ENCODE measurements at places on chromosomes 1 and 21.

DNA sequence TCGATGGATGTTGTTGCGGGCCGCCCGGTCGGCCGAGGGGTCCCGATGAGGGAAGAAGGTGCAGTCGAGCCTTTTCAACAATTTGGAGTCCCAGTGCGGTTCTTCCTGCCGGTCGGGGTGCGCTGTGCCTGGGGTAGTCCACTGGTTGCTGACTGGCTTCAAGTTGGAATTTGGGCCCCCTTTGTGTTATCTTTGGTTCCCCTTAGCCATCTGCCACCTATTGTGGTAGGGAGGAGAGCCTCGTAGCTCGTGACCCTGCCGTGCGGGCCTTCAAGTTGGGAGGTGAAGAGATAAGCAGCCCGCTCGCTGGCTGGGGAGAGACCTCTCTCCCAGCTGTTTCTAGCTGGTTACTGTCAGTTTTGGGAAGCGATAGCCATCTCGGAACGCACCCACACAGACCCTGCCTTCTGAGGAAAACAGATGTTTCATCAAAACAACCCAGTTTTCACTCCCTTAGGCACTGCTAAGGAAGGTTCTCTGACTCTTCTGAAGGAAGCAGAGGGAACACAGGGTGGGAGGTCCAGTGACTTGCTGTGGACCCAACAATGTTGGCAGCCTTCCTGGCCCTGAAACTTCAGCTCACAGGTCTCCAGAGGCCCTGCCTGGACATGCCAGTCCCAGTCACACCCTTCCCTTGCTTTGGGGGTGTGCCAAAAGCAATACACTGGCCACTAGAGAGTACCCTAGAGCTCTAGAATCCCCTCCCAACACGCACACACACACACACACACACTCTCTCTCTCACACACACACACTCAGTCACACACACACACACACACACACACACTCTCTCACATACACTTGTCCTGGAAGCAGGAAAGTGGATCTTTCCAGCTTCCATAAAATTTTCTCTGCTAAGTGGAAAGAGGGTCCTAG is 1.0 kb downstream of the BTG2 start:
- peak; percentile 48 for DNase-seq

DNA sequence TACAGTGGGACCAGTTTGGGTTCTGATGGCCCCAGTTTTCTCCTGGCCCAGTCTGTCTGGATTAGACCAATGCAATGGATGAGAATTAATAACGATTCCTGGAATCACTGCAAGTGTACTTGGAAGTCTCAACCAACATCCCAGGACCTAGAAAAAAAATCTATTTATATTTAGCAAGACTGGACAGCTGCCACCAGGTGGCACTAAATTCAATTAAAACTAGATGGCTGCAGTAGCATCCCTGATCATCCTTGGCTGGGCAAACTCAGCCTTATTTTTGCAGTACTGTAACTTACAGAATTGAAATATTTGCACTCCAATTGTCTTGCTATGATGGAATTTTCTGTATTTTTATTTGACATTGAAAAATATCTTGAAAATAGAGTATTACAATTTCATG is 165.7 kb downstream of the NCAM2 start:
- DNase-seq = peak; percentile 65

DNA sequence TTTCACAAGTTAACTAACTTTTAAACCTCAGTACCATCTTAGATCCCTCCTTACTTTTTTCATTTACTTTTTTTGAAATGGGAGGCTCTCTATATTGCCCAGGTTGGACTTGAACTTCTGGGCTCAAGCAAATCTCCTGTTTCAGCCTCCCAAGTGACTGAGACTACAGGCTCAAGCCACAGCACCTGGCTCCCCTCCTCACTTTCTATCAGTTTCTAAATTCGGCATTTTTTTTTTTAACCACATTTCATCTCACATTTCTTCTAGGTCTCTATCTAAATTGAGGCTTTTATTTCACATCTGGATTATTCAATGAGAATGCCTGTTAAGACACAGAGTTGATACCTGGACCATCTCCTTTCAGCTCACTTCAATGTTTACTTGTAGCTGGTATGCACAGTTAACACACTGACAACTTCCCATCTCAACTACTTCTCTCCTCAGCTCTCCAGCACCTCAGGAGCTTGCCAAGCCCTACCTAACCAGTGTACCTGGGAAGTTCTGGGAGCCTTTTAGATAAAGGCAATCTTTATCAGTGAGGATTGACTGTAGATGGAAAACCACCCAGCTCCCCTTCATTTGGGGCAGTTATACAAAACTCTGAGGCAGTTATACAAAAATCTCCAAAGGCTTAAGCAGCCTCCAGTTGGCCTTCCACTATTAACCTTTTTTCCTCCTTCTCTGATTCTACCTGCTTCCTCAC is 3.4 kb downstream of the USP33 start:
- no peak for DNase-seq

DNA sequence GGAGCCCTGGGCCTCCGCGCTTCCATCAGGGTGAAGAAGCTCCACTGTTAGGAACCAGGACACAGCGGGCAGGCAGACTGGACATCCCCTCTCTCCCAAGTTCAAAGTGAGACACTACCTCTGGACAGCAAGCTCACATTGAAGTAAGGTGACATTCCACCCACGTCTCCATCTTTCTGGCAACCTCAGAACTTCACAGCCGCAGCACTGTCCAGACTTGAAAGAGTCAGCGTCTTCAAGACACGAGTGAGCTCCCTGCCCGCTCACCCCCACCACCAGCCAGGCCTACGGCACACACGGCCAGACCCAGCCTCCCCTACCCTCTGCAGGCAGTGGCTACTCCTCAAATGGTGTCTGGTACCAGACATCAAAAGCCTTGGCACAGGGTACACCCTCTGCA is 11.1 kb downstream of the WDR4 start:
- DNase-seq = no peak

- DNase-seq = no peak
Measured at GRCh38 chr1:239742416-239743109, 349.1 kb upstream of the FMN2 start.

DNA sequence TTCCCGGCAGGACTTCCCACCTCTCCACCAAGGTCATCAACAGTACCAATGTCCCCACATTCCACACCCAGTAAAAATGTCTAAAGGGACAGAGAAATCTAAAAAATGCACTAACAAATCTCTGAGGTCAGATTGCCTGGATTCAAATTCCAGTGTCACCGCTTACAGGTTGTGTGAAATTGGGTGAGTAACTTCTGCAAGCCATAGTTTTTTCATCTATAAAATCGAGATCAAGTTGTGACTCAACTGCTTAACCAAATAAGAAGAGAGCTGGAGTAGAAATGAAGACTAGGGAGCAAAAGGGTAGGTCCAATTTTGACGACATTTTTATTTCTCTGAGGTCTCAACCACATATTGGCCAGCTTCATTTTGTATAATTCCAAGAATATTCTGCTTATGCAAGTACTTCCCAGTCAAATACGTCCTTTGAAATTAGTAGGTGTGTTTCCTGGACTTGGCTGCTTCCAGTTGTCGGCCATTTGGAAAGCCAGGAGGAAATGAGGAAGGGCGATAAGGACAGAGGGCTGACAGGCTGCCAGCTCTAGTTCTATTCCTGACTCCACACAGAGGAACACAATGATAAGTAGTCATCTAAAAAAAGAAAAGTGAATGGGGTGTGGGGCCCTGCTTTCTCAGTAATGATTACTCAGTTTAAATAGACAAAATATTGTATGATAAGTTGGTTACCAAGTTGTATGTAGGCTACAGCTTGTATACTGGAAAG is 57.7 kb upstream of the ZC3H11B start:
- no peak for DNase-seq
